ENCODE measurements at places on chromosomes 6 and 20.

DNA sequence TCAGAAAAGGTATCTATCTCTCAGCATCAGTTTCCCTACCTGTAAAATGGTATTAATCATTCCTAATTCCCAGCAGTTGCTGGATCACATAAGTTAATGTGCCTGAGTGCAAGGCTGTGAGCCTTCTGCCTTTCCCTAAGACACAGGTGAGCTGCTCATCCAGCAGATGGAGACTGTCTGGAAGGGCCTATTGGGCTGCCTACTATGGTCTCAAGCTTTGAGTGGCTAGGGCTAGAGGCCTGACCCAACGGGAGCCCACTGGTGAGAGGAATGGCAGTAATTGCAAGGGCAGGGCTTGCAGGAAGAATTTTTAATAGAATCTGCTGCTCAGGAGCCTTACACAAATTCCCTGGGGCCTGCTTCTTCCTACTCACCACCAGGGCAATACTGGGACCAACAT lies 4.3 kb downstream of the KHDC1 start:
- DNase-seq, result no peak

GRCh38 chr6:132257561-132257960 lies 143.7 kb downstream of the MOXD1 start:
- DNase-seq, result no peak

DNA sequence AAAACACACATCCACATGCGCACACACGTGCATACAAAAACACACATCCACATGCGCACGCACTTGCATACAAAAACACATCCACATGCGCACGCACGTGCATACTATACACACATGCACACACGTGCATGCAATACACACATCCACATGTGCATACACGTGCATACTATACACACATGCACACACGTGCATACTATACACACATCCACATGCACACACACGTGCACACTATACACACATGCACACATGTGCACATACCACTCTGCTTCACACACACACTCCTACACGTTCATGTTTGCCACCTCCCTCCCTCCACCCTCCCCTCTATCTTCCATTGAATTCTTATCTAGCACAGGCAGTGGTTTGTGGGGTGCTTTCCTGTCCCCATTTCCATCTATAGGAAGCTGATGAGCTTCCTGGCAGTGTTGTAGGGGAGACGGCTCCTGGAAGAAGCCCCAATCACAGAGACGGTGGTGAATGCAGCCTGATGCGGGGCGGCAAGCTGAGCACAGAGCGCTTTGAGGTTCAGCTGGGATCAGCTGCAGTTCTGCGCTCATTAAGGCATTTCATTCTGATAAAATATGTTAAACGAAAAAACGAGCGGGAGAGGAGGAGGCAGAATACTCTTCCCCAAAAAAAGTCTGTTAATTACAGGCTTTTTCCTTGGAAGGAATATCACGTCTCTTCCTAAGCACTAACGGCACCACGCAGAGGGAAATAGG lies 287.7 kb downstream of the TAF4 start:
- DNase-seq, result no peak

GRCh38 chr20:32263398-32263954 lies 14.0 kb upstream of the KIF3B start:
- DNase-seq, result no peak

DNA sequence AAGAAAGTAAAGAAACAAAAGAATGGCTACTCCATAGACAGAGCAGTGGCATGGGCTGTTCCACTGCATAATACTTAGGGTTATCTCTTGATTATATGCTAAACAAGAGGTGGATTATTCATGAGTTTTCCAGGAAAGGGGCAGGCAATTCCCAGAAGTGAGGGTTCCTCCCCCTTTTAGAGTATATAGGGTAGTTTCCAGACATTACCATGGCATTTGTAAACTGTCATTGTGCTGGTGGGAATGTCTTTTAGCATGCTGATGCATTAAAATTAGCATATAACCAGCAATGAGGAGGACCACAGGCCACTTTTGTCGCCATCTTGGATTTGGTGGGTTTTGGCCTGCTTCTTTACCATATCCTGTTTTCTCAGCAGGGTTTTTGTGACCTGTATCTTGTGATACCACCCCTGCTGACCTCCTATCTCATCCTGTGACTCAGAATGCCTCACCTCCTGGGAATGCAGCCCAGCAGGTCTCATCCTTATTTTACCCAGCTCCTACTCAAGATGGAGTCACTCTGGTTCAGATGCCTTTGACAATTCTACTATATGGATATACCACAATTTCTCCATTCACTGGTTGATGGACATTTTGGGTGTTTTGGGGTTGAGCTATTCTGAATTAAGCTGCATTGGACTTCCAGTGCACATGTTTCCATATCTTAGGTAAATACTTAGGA lies 280.6 kb downstream of the FARS2 start:
- DNase-seq, result peak; percentile 40

GRCh38 chr6:155245831-155246230 lies 18.0 kb upstream of the CLDN20 start:
- no peak for DNase-seq

DNA sequence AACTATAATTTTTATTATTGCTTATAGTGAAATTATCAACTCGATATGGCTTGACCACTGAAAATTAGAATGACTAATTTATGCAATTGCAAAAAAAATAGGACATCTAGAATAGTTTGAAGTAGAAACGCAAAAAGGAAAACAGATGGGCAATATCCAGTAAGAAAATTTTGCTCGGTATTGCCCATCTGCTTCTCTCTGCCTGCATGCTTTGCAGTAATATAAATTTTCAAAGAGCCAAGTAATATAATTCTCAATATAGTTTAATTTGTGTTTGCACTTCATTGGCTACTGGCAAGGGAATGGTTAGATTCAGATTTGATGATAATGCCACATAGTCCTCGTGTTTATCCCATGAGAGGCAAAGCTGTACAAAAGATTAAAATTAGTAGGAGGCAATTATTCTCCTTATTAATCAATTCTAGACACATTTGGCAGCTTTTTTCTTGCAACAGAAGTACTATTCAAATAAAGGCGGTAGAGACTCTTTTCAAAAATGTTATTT lies 27.3 kb upstream of the LAMA2 start:
- no peak for DNase-seq

- no peak for DNase-seq
Observed at GRCh38 chr20:32554965-32555289, 30.2 kb downstream of the NOL4L start.

GRCh38 chr6:37822851-37823682 lies 3.5 kb downstream of the ZFAND3 start:
- peak; percentile 13 for DNase-seq

DNA sequence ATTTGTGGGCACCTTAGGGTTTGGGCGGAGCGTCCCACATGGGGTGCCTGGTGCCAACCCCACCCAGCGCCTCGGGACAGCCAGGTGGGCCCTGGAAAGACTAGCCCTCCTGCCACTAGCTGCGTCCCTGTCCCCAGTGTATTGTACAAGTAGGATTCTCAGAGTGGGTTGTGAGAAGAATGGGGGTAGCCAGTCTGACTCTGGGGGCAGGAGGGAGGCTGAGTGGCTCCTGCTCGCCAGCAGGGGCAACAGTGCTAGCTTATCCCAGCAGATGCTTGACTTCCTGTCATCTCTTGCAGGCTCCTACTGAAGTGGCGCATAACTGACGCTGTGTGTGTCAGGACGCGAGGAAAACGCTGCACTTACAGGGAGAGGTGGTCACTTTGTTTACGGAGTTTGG lies 9.3 kb downstream of the PSMA7 start:
- no peak for DNase-seq

- DNase-seq, result no peak
Observed at GRCh38 chr6:16591396-16592222, 169.7 kb downstream of the ATXN1 start.

DNA sequence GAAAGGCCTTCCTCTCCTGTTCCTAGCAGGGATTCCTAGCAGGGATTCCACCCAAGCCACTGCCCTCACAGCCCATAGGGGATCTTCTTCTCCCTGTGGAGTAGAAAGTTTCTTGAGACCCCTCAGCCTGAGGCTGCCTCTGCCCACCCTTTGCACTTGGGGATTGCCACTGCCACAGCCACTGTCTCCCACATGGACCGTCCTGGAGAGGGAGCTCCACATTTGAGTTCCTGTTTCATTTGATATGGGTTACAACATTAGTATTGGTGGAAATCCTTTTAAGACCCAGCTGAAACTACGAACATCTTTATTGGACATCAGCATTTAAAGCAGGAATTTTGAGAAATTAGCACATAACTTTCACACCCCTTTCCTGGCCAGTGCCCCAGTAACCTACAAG lies 25.6 kb downstream of the HLA-G start:
- no peak for DNase-seq

- DNase-seq, result no peak
Observed at GRCh38 chr6:115064680-115065079, 721.9 kb upstream of the HS3ST5 start.
